Fibroblast of the aortic adventitia (primary cell): ENCODE measurements at places on chromosomes 3 and 15. TPM values are rescaled to one million over a fixed set of nuclear protein-coding genes. Genes with fewer than 3 reads are reported as not detected.

DNA sequence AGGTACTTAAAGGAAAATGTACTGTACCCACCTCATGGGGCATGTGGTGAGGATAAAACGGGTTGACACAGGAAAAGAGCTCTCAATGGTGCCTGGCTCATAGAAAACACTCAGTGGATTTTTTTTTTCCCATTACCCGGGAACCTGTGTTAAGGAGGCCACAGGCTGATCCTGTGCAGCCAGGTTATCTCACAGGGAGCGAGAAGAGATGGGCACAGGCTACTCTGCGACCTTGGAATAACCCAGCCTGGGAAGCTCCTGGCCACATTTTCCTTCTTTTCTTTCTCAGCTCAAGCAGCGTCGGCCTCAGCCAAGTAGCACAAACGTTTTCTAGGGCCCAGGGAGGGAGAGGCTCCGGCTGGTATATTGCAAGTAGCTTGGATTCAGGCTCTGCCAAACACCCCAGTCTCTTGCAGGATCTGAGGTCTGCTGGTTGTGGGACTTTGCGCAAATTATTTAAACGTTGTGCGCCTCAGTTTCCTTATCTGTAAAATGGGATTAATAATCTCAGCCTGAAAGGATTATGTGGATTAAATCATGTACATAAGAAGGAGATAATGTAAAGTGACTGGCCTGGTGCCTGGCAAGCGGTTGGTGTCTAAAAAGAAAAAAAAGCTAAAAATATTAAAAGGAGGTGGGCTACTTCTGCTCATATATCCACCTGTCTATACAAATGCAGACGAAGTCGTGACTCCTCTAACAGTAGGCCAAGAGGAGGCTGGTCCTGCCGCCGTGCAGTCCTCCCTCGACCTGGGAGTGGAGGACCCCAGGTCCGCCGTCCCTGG lies 2.2 kb downstream of the FURIN start:
- peak; percentile 51 for DNase-seq

- no peak for DNase-seq
Observed at GRCh38 chr3:117272876-117273523, 563.4 kb downstream of the TUSC7 start.

DNA sequence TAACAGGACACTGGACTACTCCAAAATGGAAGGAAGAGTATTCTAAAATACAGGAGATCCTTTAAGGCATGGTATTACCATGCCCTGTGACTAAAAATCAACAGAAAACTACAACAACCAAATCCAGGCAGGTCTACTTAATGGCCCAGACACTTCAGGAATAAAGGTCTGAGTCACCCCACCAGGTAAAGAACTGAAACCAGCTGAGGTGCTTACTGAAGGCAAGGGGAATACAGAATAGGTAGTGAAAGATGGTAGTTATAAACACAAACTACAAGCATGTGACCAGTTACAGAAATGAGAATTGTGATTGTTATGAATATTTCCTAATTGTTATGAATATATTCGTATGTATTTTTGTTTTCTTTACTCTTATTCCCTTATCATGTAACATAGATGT lies 13.4 kb downstream of the IFT57 start:
- DNase-seq: no peak

The ECE2 gene
- total RNA-seq: not detected in 2 replicates

The LRRK1 gene
- 18.0 and 26.4 TPM in 2 replicates for total RNA-seq
